Sciatic nerve (tissue), 2 donors: ENCODE measurements at places on chromosomes 12 and 14. TPM values are rescaled to one million over a fixed set of nuclear protein-coding genes. Genes with fewer than 3 reads are reported as not detected.

SMIM41 gene
- 12.4 TPM for total RNA-seq

IRAK3 gene
- 19.3 TPM for total RNA-seq

NUMB gene
- 119 TPM for total RNA-seq

SLC25A3 gene
- 269 TPM for total RNA-seq

NUP37 gene
- 18.9 TPM for total RNA-seq

RPS6KL1 gene
- total RNA-seq = 4.7 TPM

TSPAN8 gene
- total RNA-seq = 76.1 TPM

CCDC92 gene
- 49.2 TPM for total RNA-seq

ZFP36L1 gene
- total RNA-seq = 434 TPM

TBX3 gene
- total RNA-seq = 26.3 TPM

GRCh38 chr12:116336542-116337065 lies 59.1 kb upstream of the MED13L start:
- DNase-seq = no peak

GRCh38 chr12:83985084-83985483 lies 927.5 kb downstream of the SLC6A15 start:
- no peak for DNase-seq

DNA sequence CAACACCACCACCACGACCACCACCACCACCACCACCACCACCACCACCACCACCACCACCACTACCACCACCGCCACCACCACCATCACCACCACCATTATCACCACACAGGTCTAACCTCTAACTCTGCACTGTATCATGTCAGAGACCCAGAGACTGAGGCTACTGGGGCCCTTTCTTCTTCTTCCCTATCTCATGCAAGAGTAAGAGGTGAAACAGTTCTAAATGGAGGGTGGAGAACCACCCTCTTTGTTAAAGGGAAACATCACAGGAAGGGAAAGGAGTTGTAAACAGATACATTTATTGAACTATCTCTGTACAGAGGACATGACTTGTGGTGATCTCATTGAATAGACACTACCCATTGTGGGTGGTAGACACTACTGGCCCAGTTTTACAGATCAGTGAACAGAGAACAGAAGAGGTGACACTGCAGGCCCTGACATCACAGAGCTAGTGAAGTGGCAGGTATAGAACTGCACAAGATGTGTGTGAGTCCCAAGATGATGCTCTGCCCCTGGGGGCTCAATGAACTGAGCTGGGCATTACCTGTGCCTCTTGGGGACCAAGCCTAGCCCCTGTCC lies 91.6 kb downstream of the FOXN3 start:
- no peak for DNase-seq

DNA sequence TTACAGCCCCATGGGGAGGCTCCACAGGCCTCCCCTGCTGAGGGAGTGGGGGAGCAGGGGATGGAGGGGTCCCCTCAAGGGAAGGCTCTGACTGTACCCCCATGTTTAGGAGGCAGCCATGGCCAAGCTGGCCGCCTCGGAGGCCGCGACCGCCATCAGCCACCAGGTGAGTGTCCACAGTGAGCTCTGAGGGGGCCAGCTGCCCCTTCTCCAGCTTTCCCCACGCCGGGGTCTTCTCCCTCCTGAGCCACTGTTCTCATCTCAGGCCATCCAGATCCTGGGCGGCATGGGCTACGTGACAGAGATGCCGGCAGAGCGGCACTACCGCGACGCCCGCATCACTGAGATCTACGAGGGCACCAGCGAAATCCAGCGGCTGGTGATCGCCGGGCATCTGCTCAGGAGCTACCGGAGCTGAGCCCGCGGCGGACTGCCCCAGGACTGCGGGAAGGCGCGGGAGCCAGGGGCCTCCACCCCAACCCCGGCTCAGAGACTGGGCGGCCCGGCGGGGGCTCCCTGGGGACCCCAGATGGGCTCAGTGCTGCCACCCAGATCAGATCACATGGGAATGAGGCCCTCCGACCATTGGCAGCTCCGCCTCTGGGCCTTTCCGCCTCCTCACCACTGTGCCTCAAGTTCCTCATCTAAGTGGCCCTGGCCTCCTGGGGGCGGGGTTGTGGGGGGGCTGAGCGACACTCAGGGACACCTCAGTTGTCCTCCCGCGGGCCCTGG lies 13.6 kb downstream of the ACADS start:
- no peak for DNase-seq

GRCh38 chr12:26422839-26423398 lies 227.5 kb downstream of the SSPN start:
- no peak for DNase-seq

GRCh38 chr14:32372154-32372553 lies 43.1 kb downstream of the AKAP6 start:
- no peak for DNase-seq

DNA sequence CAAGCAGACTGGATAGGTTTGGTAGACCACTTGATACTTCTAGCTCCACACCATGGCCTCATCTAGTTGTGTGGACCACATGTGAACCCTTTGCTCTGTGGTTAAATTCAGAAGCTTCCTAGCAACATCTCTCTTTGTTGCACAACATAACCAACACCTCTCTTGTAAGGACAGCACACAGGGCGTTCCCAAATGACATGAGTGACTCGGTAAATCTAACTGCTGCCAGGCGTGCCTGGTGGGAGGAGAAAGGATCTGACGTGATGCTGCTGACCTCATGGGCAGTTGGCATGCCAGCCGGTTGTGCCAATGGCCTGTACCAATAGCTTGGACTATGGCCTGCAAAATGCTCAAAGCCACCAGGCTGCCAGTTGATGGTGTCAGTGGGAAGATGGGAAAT lies 93.8 kb downstream of the CPSF2 start:
- DNase-seq = no peak

DNA sequence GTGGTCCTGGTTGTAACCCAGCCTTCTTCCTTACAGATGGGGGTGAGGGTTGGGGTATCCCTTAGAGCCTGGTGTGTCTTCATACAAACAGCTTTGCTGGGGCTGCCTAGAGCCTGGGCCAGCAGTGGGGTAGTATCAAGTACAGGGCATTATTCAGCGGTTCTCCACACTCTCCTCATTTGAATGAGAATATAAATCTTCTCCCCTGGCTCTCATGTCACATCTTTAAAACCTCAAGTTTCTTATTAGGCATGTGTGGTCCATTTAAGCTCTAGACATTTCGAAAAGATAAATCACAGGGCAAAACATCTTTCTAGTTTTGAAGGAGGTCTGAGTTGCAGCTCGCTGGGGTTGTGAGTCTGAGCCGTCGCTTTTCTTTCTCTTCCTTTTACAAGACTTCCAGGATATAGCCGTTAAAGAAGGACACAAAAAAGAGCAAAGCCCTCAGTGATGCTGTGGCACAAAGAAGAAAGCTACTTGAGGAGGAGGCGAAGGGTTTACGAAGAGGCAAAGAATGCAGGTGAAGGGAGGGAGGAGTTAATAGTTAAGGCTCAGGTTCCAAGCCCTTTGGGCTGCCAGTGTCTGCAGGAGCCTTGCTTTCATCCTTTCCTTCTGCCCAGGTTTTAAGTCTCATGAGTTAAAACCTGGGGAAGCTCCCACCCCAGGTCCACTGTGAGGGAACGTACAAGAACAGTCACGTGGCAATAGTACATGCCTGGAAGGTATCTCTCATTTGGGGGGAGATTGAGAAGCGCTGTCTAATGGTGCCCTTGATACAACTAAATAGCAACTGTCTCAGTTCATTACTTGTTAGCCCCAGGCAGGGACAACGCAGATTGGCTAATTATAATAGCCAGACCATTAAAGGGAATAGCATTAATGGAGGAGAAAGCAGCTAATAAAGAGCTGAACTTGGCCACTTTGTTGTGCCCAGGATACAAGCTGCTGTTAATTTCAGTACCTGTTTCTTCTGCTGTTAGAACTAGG lies 94.2 kb downstream of the ETV6 start:
- no peak for DNase-seq

- DNase-seq = no peak
These were observed 800.5 kb downstream of the NRXN3 start for GRCh38 chr14:78970677-78971076.

DNA sequence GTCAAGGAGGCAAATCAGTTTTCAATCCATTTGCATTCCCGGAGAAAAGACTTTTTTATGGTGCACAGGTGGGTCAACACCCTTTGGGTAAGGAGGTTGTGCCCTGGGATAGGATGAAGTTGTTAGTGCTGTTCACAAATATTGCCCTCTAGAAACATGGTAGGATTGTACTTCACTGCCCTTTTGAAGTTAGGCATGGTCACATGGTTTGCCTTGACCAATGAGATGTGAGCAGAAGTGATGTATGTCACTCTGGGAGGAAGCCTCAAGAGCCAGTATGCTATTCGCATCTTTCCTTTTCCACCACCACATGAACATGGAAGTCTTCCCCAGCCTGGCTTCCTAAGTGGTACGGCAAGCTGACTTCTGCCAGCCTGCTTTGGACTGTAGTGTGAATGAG lies 182.7 kb downstream of the TMX1 start:
- DNase-seq = no peak

DNA sequence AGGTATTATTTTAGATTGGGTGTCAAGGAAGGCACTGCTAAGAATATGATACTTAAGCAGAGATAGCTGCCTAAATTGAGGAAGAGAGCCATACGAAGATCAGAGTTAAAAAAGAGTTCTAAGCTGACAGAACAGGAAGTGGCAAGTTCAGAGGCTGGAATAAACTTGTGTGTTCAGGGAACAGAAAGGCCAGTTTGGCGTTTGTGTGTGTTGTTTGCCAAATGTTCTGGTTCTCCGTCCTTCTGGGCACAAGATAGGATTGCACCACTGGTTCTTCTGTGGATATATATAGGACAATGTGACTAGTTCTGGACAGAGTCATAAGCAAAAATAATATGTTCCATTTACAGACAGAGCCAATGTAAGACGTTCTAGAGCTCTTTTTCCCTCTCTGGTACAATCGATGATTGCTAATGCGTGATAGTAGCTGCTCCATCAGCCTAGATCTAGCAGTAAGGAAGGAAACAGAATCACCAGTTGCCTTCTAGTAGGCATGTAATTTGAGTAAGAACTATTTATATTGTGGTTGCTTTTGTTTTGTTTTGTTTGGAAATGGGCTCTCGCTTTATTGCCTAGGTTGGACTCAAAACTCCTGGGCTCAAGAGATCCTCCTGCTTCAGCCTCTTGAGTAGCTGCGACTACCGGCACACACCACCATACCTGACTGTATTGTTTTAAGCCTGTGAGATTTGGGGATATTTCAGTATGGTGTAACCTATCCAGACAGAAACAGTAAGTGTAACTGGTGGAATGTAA lies 7.4 kb downstream of the BBS10 start:
- DNase-seq = no peak

DNA sequence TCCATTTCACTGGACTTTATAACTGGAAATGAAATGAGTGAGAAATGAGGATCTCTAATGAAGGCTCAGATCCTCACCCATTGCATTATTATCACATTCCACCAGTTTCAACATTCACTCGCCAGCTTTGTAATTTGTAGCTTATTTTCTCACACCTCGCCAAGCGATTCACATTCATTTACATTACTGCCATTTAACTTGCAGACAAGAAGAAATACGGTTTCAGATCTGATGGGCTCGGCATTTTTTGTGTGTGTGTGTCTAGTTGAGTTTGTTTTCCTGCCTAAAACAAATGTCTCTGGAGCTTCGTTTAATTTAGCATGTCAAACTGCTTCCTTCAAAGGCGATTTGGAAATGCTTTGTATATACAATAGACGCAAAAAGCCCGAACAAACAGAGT lies 132.2 kb downstream of the FLRT2 start:
- DNase-seq = no peak

- DNase-seq = no peak
These were observed 1.7 kb upstream of the SFSWAP start for GRCh38 chr12:131709226-131709625.

GRCh38 chr12:52647601-52648000 lies 4.4 kb downstream of the KRT2 start:
- DNase-seq = no peak

DNA sequence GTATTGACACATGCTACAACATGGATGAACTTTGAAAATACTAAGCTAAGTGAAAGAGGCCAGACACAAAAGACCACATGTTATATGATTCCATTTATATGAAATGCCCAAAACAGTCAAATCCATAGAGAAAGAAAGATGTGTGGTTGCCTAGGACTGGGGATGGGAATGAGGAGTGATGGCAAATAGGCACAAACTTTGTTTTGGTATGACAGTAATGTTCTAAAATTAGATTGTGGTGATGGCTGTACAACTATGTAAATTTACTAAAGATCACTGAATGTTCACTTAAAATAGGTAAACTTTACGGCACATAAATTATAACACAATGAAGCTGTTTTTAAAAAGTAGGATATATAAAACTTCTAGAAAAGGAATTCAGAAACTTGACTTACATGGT lies 41.7 kb downstream of the PPP1R13B start:
- DNase-seq = no peak
